Left cardiac atrium (tissue), 4 donors: ENCODE measurements at places on chromosomes 5 and 9.

GRCh38 chr9:90162819-90163218 lies 479.8 kb downstream of the DIRAS2 start:
- DNase-seq: no peak

- DNase-seq: no peak
Measured at GRCh38 chr5:146919304-146919703, 40.7 kb upstream of the PPP2R2B start.

GRCh38 chr5:96649251-96649662 lies 12.9 kb upstream of the CAST start:
- DNase-seq: no peak

DNA sequence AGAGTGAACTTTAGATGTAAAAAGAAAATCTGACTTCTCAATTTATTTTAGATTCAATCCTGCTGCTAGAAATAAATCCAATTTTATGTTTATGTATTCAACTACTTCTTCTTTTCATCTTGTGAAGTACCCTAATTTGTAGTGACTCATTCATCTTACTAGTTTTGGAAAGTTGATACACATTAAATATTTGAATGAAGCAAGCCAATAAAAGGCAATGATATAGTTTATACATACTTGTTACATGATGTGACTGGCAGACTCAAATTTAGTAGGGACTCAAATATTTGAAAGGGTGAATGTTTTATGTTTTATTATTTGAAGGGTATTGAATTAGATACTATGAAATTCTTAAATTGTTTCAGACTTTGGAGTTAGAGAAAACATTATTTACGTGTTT lies 34.7 kb downstream of the CSNK1G3 start:
- no peak for DNase-seq

- no peak for DNase-seq
Measured at GRCh38 chr9:70557661-70558369, 143.4 kb upstream of the KLF9 start.

DNA sequence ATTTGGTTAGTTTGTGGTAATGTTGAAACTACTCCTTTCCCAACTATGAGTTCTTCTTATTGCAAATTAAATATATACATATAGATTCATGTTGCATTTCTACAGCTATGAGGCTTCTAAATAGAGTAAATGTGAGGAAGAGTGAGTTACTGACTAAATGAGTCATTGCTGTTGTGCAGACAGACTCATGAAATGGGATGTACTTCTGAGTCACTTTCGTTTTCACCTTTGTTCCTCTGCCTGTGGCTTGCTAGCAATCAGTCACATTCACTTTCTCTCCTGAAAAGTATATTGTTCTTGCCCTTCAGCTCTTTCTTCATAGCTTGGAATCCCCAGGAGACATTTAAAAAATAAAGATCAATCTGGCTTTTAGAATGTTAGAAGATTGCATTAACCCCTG lies 295.5 kb upstream of the SMC2 start:
- no peak for DNase-seq

GRCh38 chr5:159211729-159212174 lies 2.4 kb upstream of the RNF145 start:
- DNase-seq: no peak

- no peak for DNase-seq
Measured at GRCh38 chr9:81146684-81147337, 542.5 kb downstream of the TLE1 start.

GRCh38 chr5:113040672-113041260 lies 64.2 kb downstream of the DCP2 start:
- no peak for DNase-seq

DNA sequence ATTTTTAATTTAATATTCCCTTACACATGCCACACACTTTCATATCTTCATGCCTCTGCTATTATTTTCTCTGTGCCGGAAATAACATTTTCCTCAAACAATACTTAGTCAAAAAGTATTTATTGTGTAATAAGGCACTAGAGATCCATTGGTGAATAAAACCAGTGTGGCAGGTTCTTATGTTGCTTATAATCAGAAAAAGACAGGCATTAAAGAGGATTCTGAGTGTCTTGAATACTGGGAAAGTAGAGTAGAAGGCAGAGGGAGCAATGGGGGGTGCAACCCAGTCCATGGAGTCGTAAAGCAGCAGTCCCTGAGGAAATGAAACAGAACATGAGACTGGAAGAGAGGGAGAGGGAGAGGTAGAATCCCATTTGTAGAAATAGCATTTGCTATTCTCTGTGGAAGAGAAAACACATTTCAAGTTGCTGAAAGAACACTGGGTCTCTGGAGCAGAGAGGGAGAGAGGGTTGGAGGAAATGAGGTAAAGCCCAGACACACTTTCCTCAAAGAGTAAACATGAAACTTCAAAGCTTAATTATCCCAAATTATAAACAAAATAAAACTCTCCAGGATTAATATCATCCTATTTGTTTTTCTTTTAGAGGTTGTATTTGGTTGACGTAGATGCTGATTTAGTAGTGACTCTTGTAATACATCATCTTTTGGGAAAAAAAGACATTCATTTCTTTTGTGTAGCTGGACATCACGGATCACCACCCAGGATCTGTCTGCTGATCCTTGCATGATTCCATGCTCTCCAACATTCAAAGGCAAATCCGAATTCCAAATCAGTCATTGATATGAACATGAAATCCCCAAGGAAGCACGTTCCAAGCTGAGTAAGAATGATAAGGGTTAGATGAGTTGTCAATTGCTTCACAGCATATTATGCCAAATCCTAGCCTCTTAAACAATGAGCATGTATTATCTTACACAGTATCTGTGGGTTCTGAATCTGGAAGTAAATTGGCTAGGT lies 37.4 kb upstream of the GRAMD2B start:
- no peak for DNase-seq

DNA sequence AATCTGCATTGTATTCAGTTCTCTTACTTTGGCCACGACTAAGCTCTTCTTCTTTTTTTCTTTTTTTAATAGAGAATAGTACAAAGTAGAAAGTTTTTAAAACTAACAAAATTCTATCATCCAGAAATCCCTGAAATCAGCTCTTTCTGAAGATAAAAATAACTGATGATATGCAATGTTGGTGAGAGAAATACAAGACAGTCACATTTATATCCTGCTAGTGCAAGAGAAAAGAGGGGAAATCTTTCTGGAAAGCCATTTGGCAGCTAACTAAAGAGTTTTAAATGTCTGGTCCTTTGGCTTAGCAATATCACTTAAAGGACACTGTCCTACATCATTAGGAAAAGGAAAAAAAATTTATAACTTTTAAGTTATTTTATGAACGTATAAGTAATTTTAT lies 27.0 kb upstream of the FREM1 start:
- no peak for DNase-seq

DNA sequence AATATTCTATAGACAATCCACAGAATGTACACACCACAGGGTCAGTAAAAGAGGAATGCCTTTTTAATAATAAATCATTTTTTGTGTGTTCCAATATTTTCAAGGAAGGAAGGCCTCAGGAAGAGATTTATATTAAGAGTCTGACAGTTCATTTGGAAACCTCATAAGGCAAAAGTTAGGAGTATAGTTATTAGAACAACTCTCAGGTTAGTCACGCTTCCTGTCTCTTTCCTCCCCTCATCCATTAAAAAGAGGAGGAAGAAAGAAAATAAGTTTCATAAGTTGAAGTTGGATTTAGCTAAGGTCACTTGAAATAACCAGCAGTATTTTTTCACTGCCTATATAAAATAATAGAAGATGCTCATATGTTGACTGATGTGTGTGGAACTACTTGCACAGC lies 863.2 kb downstream of the PTPRD start:
- DNase-seq: no peak

DNA sequence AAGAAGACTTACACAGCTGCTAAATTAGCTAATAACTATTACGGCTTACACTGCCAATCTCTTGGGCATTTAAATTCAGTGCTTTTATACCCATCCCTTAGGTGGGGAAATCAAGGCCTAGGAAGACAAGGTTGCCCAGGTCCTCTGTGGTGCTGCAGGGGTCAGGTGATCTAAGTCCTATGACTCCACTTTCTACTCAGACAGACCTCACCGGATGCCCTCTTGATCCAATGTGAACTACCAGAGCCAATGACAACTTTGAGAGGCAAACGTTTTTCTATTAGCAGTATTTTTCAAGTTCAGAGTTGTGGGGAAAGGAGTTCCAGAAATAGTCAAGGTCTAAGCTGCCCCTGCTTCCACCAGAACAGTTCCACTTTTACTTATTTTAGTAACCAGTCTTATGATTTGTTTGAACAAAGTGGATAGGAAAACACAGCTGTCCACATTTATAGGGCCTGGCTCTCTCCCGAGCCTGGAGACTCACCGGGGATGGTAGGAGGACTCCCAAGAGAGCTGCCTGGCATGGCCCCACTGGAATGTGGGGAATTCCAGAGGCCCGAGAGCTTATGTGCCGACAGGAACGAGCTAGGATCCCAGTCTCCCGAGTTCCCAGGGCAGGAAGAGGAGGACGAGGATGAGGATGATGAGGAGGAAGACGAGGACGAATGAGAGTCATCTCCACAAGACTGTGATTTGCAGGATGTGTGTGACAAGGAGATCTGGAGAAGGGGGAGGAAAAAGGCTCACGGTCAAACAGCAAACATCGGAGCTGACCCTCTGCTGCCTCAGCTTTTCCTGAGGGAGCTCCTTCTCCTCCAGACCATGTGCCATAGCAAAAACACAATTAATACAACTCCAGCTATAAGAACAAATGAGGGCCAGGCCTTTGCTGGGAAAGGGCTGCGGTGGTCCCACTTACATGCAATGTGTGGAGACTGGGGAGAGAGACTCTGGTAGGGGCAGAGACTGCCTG lies 16.7 kb downstream of the FAM193B start:
- peak; percentile 53 for DNase-seq

GRCh38 chr5:154740483-154740882 lies 14.7 kb upstream of the LARP1 start:
- DNase-seq: peak; percentile 68

- no peak for DNase-seq
Measured at GRCh38 chr9:113659740-113660139, 196.2 kb downstream of the RGS3 start.

DNA sequence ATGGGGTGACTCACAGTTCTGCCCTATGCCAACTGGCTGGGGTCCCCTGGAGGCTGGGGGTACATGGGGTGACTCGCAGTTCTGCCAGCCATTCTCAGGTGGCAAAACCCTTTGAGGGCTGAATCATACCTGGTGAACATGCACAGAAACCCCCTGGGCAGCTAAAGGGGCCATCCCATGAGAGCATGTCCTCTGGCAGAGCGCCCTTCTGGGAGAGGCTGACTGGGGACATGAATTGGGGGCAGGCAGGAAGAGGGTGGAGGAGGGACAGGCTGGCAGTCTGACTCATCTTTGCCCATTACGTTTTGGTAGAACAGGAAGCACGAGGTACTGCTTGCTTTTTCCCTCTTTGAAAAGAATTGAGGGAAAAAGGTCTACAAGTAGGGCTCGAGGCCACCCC lies 16.7 kb downstream of the TRAF1 start:
- no peak for DNase-seq

GRCh38 chr9:133862585-133863256 lies 124.6 kb upstream of the SARDH start:
- peak; percentile 62 for DNase-seq

DNA sequence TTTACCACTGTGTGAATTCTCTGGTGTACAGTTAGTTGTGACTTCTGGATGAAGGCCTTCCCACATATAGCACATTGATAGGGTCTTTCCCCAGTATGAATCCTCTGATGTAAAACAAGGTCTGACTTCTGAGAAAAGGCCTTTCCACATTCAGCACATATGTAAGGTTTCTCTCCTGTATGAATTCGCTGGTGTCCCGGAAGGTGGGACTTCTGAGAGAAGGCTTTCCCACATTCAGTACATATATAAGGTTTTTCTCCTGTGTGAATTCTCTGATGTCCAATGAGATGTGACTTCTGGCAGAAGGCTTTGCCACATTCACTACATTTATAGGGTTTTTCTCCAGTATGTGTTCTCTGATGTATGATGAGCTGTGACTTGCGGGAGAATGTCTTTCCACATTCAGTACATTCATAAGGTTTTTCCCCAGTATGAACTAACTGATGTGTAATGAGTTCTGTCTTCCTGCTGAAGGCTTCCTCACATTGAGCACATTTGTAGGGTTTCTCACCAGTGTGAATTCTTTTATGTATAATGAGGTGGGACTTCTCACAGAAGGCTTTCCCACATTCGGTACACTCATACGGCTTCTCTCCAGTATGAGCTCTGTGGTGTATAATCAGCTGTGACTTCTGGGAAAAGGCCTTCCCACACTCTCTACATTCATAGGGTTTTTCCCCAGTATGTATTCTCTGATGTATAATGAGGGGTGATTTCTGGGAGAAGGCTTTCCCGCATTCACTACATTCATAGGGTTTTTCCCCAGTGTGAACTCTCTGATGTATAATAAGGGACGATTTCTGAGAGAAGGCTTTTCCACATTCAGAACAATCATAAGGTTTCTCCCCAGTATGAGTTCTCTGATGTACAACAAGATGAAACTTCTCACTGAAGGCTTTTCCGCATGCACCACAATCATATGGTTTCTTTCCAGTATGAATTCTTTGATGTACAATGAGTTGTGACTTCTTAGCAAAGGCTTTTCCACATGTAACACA lies 9.1 kb downstream of the ZNF300 start:
- no peak for DNase-seq

DNA sequence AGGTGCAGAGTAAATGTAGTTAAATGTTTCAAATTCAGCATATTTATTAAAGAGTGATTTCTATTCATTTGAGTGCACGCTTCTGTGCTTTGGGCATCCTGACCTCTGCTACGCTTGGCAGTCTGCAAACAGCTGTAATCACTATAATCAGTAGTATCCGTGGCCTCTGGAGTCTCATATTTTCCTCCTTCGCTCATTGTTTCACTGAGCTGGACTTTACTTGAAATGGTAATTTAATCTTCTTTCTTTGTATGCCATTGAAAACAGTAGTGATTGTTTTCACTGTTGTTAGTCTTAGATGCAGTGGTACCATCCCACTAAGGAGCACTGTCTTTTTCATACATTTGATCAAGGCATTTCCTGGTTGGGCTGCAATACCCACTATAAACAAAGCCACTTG lies 43.5 kb upstream of the CAVIN4 start:
- no peak for DNase-seq

- no peak for DNase-seq
Measured at GRCh38 chr5:33649549-33650482, 209.1 kb downstream of the TARS1 start.

GRCh38 chr5:154844809-154845208 lies 5.6 kb downstream of the FAXDC2 start:
- no peak for DNase-seq

DNA sequence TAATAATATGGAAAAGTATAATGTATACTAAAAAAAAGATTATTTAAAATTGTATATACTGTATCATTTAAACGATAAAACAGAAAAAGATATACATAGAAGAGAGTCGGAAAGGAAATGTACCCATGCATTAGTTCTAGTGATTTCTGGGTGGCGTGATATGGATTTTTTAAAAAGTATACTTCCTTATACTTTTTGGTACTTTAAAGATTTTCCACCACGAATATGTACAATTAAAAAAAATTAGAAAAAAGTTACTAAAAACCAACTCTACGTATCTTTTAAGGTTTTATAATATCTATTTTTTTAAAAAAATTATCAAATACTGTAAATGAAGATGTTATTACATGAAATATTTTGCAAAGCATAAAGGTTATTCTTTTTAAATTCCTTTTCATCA lies 12.3 kb downstream of the PHF19 start:
- DNase-seq: no peak

GRCh38 chr9:4490705-4491625 lies 697 bp downstream of the SLC1A1 start:
- DNase-seq: peak; percentile 26

- DNase-seq: no peak
Measured at GRCh38 chr9:132147839-132148238, 14.0 kb upstream of the NTNG2 start.

- no peak for DNase-seq
Measured at GRCh38 chr9:131557855-131558548, 12.7 kb downstream of the PRRT1B start.
